Cardiac muscle cell (in vitro differentiated cells and primary cell): ENCODE measurements at places on chromosomes 6 and 20. TPM values are rescaled to one million over a fixed set of nuclear protein-coding genes. Genes with fewer than 3 reads are reported as not detected.

The HRH3 gene
- total RNA-seq, result not detected in 2 replicates

The GPR63 gene
- total RNA-seq, result 0.67 and 1.7 TPM in 2 replicates

The OXT gene
- total RNA-seq, result not detected in 2 replicates

The ARFRP1 gene
- total RNA-seq, result 46.1 and 61.3 TPM in 2 replicates

The DCDC2 gene
- total RNA-seq, result 0.04 and 0.06 TPM in 2 replicates

The SCRT2 gene
- total RNA-seq, result not detected in 2 replicates

The HLA-DMA gene
- 1.8 and 2.9 TPM in 2 replicates for total RNA-seq

The HMGCLL1 gene
- total RNA-seq, result 16.2 and 34.0 TPM in 2 replicates

The KCNQ2 gene
- 13.7 and 18.0 TPM in 2 replicates for total RNA-seq

The CCN6 gene
- not detected in 2 replicates for total RNA-seq

The GRM1 gene
- total RNA-seq, result 0.42 and 0.54 TPM in 2 replicates

DNA sequence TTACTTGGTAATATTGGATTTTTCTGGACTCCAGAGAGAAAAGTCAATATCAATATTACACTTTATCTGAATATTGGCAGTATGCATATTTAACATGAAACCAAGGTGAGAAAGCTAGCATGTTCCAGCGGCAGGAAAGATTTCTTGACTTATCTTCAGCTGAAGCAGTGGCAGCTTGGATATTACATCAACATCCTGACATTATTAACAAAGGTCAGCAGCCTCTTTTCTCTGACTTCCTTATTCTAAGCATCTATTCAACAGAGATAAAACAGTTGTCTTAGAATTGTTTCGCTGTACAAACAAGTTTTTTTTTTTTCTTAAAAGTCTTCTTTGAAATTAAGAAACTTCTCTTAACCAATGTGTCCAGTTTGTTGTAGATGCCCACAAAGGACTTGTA lies 11.8 kb downstream of the DCBLD1 start:
- H3K4me1 ChIP-seq, result no peaks in the 10 kb centered on the region
- no peak overlapping the region for H3K4me3 ChIP-seq
- no peak overlapping the region for H3K27ac ChIP-seq

DNA sequence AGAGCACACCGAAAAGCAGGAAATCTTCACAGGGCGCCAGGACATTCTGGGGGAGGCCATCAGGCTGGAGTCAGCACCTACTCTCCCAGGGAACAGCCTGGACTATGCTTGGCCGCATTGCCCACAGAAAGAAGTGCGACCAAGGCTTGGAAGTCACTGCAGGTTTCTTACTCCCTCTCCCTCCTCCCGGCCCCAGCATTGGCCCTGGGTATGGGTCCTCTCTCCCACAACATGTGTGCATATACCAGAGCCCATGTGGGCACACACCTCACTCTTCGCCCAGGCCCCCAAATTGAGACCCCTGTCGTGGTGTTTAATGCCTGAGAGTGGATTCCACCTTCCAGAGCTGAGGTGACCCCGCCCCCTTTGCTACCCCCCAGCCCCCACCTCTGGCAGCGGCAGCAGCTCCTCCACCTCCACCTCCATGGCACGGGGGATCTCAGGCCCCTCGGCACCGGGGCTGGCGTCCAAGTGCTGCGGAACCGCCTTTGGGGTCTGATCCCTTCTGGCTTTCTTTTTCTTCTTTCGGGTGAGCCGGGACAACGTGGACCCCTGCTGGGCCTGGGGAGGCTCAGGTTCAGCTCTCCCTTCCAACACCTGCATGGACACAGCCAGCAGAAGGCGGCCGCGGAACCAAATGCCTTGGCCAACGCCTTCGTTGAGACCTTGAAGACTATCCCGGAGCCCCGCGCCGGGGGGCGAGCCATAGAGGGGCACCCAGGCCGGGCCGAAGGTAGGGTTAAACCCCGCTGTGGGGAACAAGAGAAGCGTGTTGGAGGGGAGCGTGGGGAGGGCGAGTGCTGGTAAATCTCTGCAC lies 15.2 kb upstream of the SPAG4 start:
- no peak for DNase-seq
- H3K27ac ChIP-seq, result no peak overlapping the region
- H3K36me3 ChIP-seq, result no peaks in the 10 kb centered on the region
- H3K27me3 ChIP-seq, result peaks cover 41% of the 10 kb centered on the region
- peak overlapping the region; percentile 26 for H3K4me3 ChIP-seq

DNA sequence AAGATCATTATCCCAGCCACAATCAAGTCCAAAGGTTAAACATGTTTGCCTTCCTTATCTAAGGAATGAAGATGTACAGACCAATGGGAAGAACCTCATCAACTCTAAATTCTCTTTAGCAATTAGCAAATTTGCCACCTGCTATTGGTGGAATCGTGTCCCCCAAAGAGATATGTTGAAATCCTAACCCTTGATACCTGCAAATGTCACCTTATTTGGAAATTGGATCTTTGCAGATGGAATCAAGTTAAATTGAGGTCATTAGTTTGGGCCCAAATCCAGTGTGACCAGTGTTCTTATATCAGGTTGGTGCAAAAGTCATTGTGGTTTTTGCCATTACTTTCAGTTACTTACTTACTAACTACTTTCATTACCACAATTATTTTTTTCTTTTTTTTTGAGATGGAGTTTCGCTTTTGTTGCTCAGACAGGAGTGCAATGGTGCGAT lies 31.3 kb downstream of the KLHL31 start:
- H3K27me3 ChIP-seq, result no peaks in the 10 kb centered on the region
- no peak for DNase-seq
- no peak overlapping the region for H3K4me3 ChIP-seq
- no peaks in the 10 kb centered on the region for H3K36me3 ChIP-seq
- no peak overlapping the region for H3K27ac ChIP-seq

GRCh38 chr20:8858181-8858787 lies 210.6 kb upstream of the PLCB4 start:
- H3K4me3 ChIP-seq, result no peak overlapping the region
- H3K4me1 ChIP-seq, result peaks cover 16% of the 10 kb centered on the region
- peak; percentile 34 for DNase-seq
- H3K36me3 ChIP-seq, result no peaks in the 10 kb centered on the region

GRCh38 chr6:104173668-104174067 lies 686.1 kb downstream of the HACE1 start:
- H3K27me3 ChIP-seq, result no peaks in the 10 kb centered on the region
- H3K4me1 ChIP-seq, result no peaks in the 10 kb centered on the region
- H3K4me3 ChIP-seq, result no peak overlapping the region
- no peaks in the 10 kb centered on the region for H3K36me3 ChIP-seq

- no peak overlapping the region for H3K4me3 ChIP-seq
- H3K27ac ChIP-seq, result peak overlapping the region; percentile 61
- peaks cover 20% of the 10 kb centered on the region for H3K4me1 ChIP-seq
- H3K36me3 ChIP-seq, result peaks cover 23% of the 10 kb centered on the region
- no peaks in the 10 kb centered on the region for H3K27me3 ChIP-seq
These were observed 128.1 kb downstream of the REV3L start for GRCh38 chr6:111354758-111355555.

DNA sequence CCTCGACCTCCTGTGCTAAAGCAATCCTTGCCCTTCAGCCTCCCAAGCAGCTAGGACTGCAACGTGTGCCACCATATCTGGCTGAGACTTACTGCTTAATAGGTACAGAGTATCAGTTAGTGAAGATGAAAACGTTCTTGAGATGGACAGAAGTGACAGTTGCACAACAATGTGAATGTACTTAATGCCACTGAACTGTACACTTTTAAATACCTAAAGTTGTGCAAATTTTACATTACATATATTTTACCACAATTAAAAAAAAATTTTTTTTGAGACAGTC lies 25.9 kb downstream of the NUDT3 start:
- H3K4me1 ChIP-seq, result peaks cover 15% of the 10 kb centered on the region
- H3K4me3 ChIP-seq, result no peak overlapping the region
- H3K27me3 ChIP-seq, result no peaks in the 10 kb centered on the region
- DNase-seq, result no peak

DNA sequence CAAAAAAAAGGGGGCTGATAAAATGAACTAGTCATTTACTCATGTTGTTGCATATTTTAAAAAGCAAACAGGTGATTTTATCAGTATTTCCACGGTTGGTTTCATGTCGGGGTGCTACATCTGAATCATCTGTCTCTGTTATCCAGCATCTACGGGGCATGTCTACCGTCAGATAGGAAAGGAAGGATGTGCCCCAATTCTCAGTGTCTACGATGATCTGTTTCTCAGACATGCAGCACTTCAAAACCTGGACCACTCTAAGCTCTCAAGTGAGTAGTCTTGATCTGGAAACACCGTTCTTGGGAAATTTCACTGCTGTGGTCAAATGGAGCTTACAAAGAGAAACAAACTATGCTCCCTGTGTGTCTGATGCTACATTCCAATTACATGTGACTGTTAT lies 240.3 kb upstream of the TAB2 start:
- no peaks in the 10 kb centered on the region for H3K27me3 ChIP-seq
- H3K36me3 ChIP-seq, result no peaks in the 10 kb centered on the region

- no peak overlapping the region for H3K27ac ChIP-seq
- DNase-seq, result no peak
- H3K27me3 ChIP-seq, result no peaks in the 10 kb centered on the region
- peaks cover 4% of the 10 kb centered on the region for H3K4me1 ChIP-seq
- H3K36me3 ChIP-seq, result no peaks in the 10 kb centered on the region
These were observed 228.4 kb downstream of the LRFN2 start for GRCh38 chr6:40358473-40359460.

DNA sequence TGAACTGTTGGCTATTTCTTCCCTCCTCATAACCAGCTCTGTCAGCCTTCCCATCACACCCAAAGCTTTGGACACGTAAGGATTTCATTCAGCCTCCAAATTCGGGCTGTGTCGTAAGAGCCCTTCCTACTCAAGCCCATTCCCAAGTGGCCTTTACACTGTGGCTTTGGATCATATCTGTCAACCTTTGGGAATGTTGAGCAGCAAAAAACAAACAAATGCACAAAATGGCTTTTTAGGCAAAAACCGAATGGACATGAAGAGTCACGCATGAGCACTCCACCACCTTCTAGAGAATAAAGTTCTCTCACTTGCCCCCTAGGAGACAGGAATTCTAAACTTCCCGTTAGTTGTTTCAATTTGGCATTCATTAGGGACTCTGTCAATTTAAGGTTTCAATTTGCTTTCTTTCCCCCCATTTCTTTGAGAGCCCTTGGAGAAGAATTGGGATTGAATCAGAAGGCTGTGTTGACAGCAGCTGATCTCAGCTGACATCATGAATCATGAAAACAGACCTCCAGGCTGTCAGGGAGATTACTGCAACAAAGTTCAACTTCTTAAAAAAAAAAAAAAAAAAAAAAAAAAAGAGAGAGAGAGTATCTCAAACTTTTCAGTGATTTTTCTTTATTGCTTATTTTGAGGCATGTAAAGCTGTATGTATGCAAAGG lies 110.3 kb downstream of the BCAS1 start:
- no peak for DNase-seq
- H3K27ac ChIP-seq, result no peak overlapping the region
- H3K4me3 ChIP-seq, result no peak overlapping the region
- no peaks in the 10 kb centered on the region for H3K27me3 ChIP-seq
- H3K36me3 ChIP-seq, result no peaks in the 10 kb centered on the region

- H3K27me3 ChIP-seq, result no peaks in the 10 kb centered on the region
- peak; percentile 80 for DNase-seq
- peak overlapping the region; percentile 93 for H3K4me3 ChIP-seq
- peaks cover 3% of the 10 kb centered on the region for H3K4me1 ChIP-seq
These were observed 623 bp upstream of the MRPS26 start for GRCh38 chr20:3045042-3045815.

- H3K4me3 ChIP-seq, result no peak overlapping the region
- DNase-seq, result no peak
- H3K27me3 ChIP-seq, result no peaks in the 10 kb centered on the region
- peaks cover 3% of the 10 kb centered on the region for H3K4me1 ChIP-seq
- H3K27ac ChIP-seq, result no peak overlapping the region
These were observed 24.5 kb downstream of the KIF3B start for GRCh38 chr20:32301719-32302506.

DNA sequence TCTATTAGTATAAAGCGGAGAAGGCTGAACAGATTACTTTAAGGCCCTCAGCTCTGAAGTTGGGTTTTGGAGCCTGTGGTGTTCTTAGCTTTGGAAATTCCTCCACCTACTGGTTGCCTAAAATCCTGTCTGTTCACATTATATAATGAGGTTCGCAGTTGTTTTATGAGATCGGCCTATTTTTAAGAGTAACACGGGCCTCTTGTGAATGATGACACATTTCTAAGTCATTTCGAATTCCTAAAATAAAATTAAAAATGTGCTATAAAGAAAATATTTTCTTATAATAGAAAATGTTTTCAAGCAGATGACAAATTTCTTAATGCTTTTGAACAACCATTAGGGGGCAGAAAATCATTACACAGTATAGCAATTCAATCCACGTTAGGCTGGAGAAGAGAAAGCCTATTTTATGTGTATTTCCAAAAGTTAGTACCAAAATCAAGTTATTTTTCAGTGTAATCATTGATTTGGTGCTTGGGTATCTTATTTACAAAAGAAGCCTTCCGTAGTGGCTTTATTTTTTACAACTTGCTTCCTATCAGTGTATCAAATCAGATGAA lies 15.8 kb upstream of the FAM8A1 start:
- no peaks in the 10 kb centered on the region for H3K27me3 ChIP-seq
- DNase-seq, result peak; percentile 83
- H3K36me3 ChIP-seq, result no peaks in the 10 kb centered on the region
- H3K4me1 ChIP-seq, result peaks cover 12% of the 10 kb centered on the region
- H3K4me3 ChIP-seq, result no peak overlapping the region

- no peaks in the 10 kb centered on the region for H3K4me1 ChIP-seq
- H3K4me3 ChIP-seq, result no peak overlapping the region
- no peaks in the 10 kb centered on the region for H3K36me3 ChIP-seq
These were observed 10.1 kb downstream of the FIG4 start for GRCh38 chr6:109701221-109701620.

DNA sequence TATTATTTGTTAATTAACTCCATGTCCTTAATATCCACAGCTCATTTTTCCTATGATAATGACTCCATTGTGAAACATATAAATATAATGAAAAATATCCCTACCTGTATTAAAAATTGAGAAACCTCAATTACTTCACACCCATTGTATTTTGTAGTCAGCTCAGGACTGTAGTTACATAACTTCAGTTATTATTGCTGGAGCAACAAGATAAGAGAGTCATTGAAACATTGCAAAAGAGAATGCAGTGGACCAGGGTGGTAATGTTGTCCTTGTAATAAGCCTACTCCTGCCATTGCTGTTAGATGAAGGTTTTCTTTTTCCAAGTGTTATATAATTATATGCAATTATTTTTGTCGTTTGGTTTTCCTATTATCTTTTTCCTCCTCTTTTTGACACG lies 184.4 kb downstream of the PRL start:
- H3K4me3 ChIP-seq, result no peak overlapping the region
- no peaks in the 10 kb centered on the region for H3K4me1 ChIP-seq
- no peaks in the 10 kb centered on the region for H3K27me3 ChIP-seq
- DNase-seq, result peak; percentile 80
- no peaks in the 10 kb centered on the region for H3K36me3 ChIP-seq

DNA sequence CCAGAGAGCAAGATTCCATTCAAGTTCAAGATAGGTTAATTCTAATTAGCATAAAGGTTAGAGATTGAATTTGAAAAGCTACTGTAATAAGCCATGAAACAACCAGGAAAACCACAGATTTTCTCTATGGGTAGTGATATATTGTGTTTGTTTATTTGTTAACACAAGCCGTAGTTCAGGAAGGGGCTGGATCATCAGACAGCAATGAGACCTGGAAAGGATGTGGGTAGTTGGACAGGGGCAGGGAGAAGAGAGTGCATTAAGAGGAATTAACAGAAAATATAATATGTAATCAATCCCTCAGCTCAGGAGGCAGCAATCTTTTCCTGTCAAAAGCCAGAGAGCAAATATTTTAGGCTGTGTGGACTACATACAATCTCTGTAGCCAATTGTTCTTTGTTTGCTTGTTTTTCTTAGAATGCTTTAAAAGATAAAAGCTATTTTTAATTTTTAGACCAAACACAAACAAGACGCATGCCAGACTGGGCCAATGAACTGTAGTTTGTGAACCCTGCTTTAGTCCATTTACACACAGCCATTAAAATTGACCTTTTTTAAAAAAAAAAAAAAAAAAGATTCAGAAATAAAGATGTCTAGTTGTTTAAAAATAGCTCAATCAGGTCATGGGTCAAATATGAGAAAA lies 398.7 kb upstream of the MARCKS start:
- H3K27me3 ChIP-seq, result no peaks in the 10 kb centered on the region
- no peaks in the 10 kb centered on the region for H3K36me3 ChIP-seq
- H3K4me3 ChIP-seq, result no peak overlapping the region
- no peak overlapping the region for H3K27ac ChIP-seq
